Epithelial cell of prostate (primary cell): ENCODE measurements at places on chromosomes 1 and 21.

DNA sequence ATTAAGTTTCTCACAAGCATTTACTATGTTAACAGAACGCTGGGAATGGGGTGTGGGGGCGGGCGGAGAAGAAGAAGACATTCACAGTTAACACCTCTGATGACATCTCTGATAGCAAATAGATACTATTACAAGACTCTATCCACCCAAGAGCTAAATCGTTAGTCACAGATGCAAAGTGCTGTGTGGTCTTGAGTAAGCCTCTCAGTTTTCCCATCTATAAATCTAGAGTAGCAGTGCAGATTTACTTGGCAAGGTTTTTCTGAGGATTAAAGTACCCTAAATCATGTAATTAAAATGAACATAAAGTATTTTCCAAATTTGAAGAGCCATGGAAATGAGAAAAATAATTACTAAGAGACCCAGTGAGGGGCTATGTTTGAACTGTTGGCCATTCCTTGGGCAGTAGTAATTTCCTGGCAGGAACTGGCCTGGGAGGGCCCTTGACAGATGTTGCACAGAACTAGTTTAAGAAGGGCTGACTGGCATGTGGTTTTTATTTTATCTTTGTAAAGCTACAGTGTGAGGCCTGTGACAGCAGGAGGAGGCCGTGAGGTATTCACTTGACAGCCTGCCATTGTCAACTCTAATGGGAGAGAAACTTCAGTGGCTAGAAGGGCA lies 58.7 kb upstream of the APOBEC4 start:
- no peak for DNase-seq

DNA sequence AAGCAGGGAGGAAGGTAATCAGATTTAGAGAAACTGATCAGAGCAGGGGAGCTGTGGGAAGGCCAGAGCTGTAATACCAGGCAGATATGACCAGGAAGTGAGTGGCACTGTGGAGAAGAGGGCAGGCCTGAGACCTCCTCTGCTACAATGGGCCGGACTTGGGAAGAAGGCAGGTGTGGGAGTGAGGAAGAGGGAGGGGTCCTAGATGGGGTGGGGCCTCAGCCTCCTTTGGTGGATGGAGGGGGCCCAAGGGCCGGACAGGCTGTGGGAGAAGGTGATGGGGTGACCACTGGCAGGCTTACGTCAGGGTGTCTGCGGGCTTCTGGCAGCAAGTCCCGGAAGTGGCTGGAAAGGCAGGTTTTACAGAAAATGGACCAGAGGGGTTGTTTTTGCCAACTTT lies 5.0 kb upstream of the HPCA start:
- no peak for DNase-seq

DNA sequence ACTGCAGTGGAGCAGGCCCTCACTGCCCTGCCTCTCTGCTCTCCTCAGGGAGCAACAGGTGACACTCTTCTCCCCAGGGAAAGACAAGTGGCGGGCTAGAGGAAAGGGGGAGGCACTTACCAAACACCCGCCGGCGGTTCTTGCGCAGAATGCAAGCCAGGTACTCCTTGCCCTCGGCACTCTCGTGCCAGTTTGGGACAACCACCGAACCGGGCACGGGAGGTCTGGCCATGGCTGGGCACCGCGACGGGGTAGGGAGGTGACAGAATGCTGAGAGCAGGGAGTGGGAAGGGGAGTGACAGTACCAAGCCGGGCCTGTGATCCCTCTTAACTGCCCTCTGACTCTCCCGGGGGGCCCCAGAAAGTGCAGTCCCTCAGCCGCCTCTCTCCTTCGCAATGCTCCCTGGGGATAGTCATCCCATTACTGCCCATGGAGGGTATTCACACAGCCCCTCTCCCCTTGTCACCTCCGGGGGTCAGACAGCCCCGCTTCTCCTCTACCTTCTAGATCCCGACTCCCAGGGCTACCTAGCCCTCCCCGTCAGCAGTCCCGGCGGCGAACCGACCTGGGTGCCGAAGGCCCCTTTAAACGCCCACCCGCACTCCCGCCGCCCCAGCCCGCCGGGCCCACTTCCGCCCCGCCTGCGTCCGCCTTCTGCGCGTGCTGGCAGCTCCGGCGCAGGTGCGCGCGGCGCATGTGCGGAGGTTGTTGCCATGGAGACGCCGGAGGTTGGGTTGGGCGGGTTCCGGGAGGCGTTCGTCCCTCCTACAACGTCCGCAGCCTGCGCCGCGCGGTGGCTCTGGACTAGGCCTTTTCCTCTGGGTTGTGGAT lies at the start of gene CPLANE2:
Gene CPLANE2, minus strand, starts transcription at position 673 of the 832 bp plus-strand sequence. Its CDS starts 441 bp downstream, at position 232.
- no peak for DNase-seq

- no peak for DNase-seq
Observed at GRCh38 chr1:89171067-89171438, 4.8 kb downstream of the GBP7 start.

DNA sequence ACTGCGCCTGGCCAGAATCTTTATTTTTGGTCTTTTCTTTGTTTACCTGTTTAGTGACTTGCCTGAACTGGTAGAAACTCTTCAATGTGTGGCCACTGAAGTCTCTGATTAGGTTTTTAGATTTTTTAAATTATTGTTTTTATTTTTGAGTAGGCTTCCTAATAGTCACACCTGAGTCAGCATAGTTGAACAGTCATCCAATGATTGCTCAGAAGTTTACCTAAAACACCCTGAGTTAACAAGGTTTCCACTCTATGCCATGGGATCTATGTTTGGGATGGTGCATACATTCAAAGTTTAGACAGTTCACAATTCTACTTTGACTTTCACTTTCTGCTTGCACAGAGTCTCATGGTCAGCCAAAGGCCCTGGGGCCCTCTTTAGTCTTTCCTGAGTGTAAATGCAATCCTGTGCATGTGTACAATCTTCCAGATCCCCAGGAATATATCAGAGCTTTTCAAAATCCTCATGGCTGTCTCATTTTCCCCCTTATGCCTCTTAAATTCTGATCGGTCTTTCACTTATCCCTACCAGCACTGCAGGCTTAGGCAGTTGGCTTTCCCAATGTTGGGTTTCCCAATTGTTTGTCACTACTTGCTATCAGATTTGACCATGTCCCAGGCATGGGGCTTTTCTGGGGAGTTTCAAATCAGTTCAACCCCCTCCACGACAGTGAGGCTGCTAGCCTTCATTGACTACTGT lies 114.4 kb upstream of the RAB3GAP2 start:
- DNase-seq = no peak

DNA sequence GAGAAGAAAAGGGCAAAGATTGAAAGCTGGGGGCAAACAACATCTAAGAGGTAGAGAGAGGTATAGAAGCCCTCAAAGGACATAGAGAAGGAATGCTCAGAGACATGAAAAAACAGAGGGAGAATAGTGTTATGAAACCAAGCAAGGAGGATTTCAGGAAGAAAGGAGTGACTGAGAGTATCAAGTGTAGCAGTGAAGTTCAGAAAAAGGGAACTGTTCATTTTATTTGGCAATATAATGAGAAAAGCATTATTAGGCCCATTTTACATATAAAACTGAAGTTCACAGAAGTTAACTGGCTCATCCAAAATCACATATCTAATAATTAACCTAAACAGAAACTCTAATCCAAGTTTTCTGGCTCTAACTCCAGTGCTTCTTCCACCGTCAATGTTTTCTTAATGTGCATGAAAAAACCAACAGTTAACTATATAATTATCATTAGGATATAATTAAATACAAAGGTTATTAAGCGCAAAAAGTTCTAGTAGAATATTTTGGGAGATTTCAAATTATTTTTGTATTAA lies 17.7 kb downstream of the NEXN start:
- DNase-seq = no peak

DNA sequence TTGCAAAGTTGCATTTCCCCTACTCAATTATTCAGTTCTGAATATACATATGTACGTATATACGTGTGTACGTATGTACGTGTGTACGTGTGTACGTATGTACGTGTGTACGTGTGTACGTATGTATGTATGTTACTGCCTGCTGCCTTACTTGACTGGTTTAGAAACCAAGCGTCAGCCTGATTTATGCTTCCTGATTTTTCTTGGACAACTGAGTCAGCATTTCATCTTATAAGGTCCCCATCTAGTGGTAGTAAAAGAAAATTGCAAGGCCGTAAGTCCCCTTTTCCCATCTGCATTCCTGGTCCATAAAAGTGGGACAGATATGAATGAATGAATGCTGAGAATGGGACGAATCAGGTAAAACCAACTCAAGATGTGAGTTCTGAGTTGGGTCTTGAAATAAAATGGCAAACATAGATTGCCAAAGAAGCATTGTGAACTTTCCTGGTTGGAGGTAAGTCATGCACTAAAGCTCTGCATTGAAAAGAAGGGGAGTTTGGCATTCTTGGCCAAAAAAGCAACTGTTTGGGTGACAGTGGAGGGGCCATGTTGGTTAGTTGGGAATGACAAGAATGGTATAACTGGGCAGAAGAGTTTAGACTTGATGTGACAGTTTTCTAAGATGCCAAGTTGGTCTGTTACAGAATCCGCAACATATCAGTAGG lies 76.4 kb upstream of the DNAH14 start:
- peak; percentile 6 for DNase-seq

GRCh38 chr1:53957194-53957818 lies 11.2 kb downstream of the LRRC42 start:
- no peak for DNase-seq

GRCh38 chr1:35737120-35737519 lies 18.4 kb upstream of the C1orf216 start:
- no peak for DNase-seq

DNA sequence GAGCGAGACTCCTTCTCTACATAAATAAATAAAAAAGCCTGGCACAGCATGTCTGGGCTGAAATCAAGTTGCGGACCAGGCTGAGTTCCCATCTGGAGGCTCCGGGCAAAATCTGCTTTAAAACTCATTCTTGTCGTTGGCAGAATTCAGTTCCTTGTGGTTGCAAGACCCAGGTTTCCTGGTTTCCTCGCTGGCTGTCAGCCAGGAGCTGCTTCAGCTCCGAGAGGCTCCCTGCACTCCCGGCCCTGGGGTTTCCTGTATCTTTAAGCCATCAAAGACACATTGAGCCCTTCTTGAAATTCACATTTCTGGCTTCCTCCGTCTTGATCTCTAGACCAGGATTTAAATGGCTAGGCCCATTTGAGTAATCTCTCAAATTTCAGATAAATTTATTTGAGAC lies 20.6 kb upstream of the SCCPDH start:
- no peak for DNase-seq

GRCh38 chr1:150753416-150753815 lies 12.2 kb downstream of the CTSS start:
- DNase-seq = no peak

DNA sequence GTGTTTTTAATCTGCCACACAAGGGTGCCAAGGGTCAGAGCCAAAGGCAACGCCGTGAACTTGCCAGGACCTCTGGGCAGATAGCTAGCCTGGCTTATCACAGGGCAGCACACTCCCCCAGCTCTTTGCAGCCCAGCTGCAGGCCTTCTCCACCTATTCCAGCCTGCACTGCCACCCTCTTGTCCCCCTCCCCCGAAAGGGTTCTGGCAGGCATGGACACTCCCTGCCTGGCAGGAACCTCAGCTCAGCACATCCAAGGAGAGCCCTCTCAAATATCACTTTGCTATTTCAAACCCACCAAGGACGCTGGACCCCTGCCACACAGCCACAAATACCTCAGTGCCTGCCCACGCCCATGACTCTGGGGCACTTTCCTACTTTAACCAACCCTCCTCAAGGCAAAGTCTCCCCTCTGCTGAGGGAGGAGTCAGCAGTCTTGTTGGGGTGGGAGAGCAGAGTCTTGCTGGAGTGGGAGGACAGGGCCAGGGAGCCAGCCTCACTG lies 9.1 kb downstream of the SSBP3 start:
- DNase-seq = no peak
